ENCODE measurements at places on chromosomes 3 and 15.

DNA sequence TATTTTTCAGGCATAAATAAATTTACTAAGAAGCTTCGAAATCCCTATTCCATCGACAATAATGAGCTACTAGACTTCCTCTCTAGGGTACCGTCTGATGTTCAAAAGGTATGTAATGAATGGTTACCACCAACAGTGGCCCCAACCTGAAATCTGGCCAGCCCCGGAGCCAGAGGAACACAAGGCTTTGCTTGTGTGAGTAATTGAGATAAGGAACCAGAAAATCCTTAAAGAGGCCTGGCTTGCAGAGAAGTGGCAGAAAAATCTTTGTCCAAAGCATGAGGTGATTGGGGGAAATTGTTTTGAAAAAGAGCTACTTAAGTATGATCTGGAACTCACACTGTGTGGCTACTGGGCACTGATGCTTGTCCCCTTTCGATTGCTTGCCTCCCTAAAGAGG lies 245.3 kb downstream of the MCTP2 start:
- no peak for DNase-seq

DNA sequence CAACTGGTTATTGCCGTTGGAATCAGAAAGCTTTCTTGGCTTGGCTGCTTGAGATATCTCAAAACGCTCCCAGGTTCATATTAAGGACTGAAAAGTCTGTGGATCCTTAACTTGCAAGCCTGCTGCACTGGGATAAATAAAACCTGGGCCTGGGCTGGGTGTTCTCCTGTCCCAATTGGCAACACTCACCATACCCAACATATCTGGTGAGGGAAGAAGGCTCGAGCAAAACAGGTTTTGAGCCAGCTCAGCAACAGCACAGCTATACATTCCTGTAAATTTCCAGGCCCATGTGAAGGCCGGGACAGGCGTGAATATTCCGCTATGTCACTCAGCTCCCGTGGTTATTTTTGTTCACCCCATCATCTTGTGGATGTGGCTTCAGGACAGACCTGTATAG lies 169.0 kb upstream of the BCL6 start:
- DNase-seq, result no peak

GRCh38 chr15:91980502-91981267 lies 127.2 kb downstream of the SLCO3A1 start:
- no peak for DNase-seq

- DNase-seq, result no peak
Measured at GRCh38 chr3:81695302-81695701, 66.1 kb downstream of the GBE1 start.

- no peak for DNase-seq
Measured at GRCh38 chr3:82715091-82715856, 953.8 kb upstream of the GBE1 start.

GRCh38 chr15:77514641-77515402 lies 94.1 kb downstream of the HMG20A start:
- DNase-seq, result no peak

GRCh38 chr3:15204005-15204404 lies 2.0 kb upstream of the CAPN7 start:
- DNase-seq, result no peak

- DNase-seq, result no peak
Measured at GRCh38 chr3:102057781-102058421, 208.6 kb downstream of the NFKBIZ start.

DNA sequence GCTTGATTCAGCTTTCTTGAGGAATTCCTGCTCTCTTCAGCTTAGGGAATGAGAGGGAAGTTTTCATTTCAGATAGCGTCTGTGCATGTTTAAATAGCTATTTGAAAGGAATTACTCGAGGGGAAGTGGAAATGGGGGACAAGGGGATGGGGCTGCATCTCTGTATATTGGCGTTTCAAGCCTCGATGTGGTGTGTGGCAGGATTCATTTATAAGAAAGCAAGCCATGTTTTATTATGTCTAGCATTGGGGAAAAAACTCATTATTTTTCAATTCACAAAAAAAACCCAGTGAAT lies 1.0 kb downstream of the ATP2C1 start:
- DNase-seq, result no peak

DNA sequence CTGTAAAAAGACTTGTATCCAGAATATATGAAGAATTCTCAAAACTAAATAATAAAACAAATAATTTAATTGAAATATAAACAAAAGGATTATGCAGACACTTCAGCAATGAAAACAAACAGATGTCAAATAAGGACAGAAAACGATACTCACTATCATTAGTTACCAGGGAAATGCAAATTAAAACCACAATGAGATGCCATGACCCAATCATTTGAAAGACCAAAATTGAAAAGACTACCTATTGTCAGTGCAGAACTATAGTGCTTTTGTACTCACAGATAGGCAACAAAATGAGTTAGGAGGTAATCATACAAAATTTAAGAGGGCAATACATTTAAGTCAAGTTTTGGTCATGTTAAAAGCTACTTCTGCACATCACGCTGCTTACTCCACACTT lies 31.6 kb upstream of the OR5K4 start:
- DNase-seq, result no peak
